ENCODE measurements at places on chromosomes 5 and 9.

DNA sequence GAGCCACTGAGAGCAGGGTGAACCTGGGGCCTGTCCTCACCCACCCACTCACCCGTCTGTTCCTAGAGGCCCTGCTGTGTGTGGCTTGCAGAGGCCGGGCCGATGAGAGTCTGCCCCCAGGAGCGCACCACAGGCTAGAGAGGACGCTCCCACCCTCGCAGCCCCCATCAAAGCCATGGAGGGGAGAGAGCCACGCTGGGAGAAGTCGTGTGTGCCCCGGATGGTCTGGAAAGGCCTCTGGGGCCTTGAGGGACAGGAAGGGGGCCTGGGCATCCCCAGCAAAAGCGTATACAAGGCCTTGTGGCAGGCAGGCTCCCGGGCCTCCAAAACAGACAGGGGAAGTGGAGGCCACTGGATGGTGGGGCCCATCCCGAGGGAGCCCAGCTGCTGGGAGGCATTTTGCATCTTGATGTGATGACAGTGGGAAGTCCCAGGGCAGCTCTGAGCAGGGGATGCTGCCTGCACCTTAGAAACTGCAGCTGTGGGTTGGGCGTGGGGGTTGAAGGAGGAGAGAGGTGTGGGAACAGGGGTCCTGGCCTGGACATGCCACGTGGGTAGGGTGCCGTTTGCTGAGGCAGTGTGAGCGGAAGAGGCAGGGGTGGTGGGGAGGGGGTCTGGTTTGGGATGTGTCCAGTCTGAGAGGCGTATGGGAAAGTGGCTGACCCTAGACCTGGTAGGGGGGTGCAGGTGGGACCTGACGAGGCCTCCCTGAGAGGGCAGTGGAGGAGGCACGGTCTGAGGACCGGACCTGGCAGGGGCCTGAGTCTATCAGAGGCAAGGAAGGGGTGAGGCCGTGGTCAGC is 43.0 kb upstream of the NOTCH1 start:
- no peak for DNase-seq

DNA sequence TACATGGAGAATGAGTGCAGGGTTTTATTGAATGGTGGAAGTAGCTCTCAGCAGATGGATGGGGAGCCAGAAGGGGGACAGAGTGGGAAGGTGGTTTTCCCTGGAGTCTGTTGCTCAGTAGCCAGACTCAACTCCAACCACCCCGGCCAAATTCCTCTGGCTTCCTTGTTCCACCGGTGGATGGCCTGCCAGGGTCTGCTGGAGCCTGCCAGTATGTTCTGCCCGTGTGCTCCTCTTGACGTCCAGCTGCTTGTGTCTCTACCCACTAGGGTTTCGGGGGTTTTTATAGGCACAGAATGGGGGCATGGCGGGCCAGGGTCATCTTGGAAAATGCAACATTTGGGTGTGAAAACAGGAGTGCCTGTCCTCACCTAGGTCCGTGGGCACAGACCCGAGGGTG is 51.4 kb upstream of the KLF9 start:
- DNase-seq = no peak

- DNase-seq = no peak
These were observed 41.8 kb downstream of the UGCG start for GRCh38 chr9:111938427-111938800.

DNA sequence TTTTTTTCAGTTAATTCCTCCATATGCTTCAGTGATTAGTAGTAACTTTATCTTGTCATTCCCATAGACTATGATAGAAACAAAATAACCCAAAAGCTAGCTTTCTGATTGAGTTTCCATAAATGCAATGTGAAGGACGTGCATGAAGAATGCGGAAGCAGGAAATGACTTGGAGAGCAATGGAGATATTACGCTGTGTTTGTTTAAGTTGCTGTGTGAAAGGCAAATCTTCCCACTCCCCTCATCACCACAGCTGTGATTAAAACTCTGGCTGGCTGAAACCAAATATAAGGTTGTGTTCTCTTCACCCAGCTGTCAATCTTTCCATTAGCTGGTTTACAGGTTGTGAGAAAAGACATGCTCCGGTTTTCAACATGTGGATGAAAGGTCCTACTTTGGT is 83.9 kb downstream of the NR2F1-AS1 start:
- no peak for DNase-seq

- no peak for DNase-seq
These were observed 6.0 kb upstream of the CCIN start for GRCh38 chr9:36163049-36163785.

DNA sequence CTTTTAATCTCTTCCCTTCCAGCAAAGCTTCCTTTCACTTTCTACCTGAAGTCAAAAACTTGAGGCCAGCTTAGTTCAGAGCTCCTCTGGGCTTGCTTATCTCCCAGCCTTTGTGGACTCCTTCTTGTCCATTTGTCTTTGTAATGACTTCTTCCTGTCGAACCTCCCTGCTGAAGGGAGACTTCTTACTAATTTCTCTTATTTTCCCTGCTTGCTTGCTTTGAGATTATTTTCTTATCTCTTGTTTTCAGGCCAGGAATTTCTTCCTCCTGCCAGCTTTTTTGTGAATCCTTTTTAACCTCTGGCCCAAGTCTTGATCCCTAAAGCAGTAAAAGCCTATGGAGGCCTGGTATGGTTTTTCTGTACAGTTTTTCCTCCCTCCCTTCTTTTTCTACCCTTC is 46.8 kb upstream of the DHFR start:
- DNase-seq = no peak

- no peak for DNase-seq
These were observed 69.0 kb upstream of the ZSWIM6 start for GRCh38 chr5:61263072-61263471.

- DNase-seq = no peak
These were observed 302.4 kb upstream of the TRPC7 start for GRCh38 chr5:136667789-136668188.

- no peak for DNase-seq
These were observed 509.7 kb downstream of the PSAT1 start for GRCh38 chr9:78806492-78807160.

DNA sequence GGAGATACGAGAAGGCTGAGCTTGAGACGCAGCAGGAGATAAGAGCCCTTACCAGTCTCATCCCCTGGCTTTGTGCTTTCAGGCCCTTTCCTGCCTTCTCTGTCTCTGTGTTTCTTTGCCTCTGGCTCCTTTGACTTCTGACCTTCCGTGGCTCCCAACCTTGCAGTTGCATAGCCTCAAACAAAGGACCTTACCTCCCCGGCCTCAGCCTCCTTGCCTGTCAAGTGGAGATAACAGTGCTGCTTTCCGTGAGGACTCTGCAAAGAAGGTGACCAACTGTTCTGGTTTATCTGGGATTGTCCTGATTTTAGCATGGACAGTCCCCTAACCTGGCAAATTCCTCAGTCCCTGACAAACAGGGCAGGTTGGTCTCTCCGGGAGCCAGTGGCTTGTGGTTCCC is 287.8 kb upstream of the MVB12B start:
- no peak for DNase-seq

DNA sequence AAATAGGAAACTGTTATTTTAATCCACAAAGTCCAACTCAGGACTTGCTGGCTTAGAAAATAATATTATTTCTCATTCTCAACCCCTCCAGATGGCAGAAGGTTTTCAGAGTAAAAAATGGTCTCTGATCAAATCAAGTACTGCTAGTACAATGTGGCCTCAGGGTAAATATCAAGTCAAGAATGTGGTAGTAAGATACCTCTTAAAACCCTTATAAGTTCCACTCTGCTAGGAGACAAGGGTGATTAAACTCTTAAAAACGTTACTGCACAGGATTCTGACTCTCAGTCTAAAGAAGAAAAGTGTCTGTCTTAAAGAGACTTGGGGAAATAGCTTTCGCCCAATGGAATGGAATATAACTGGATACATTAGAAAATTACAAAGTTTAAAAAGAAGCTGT is 120.8 kb upstream of the PDE4D start:
- DNase-seq = no peak

DNA sequence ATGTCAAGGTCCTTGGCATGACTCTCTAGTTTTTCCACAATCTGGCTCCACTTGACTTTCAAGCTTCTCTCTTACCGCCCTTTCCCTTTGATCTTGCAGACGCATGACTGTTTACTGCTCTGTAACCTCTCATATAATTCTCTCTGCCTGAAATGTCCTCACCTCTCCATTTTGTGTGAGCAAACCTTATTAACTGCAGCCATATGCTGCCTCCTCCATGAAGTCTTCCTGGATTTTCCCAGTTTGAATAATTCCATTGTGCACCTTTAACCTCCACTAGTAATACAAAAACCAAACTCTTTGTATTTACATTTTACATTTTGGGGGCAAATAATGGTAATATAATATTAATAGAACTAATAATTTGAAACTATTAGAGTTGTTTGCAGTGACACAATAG is 9.5 kb upstream of the C9orf72 start:
- no peak for DNase-seq

GRCh38 chr5:1824903-1825841 is 24.0 kb downstream of the NDUFS6 start:
- DNase-seq = no peak

DNA sequence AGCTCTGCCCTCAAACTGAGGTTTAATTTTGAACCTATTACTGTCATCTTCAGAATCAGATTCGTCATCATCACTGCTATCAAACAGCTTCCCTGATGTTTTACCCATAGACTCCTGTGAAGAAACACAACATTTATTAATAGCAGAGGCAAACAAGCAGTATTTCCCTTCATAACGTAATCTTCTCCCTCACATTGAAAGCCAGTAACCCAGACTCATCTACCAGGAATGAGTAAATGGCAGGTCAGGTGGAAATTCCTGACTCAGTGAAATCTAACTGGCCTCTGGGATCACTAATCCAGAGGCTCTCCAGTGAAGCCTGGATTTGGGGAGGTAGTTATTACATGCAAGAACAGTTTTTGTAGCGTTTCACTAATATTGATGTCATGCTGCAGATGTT is 14.6 kb downstream of the NOL8 start:
- DNase-seq = no peak

DNA sequence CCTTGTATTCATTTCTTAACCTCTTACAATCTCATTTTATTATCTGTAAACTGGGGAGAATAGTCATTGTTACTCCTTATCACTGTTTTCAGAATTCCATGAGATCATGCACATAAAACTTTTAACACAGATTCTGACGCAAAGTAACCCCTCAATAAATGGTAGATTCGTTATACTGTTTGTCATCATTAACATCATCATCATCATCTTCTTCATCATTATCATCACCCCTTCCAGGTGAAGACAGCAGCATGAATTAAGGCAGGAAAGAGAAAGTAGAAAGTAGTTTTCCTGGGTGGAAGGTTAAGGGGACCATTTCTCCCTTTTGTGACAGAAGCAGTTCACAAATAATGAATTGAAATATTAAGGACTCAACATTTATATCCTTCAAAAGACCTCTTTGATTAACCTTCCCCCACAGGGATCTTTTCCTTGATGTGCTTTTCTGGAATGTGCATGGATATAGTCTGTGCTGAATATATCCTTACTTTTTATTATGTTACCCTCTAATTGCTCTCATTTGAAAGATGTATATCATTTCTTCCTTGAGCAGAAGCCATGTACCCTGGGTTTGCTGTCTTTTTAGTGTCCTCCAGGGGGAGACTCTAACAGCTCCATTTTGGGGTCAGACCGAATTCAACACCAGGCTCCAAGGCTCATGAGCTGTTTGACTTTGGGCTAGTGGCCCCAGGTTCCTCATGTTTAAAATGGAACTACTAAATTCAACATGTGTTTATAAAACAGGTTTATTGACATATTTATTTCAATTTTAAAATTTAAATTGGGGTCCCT is 1029.9 kb upstream of the WWC1 start:
- DNase-seq = no peak

DNA sequence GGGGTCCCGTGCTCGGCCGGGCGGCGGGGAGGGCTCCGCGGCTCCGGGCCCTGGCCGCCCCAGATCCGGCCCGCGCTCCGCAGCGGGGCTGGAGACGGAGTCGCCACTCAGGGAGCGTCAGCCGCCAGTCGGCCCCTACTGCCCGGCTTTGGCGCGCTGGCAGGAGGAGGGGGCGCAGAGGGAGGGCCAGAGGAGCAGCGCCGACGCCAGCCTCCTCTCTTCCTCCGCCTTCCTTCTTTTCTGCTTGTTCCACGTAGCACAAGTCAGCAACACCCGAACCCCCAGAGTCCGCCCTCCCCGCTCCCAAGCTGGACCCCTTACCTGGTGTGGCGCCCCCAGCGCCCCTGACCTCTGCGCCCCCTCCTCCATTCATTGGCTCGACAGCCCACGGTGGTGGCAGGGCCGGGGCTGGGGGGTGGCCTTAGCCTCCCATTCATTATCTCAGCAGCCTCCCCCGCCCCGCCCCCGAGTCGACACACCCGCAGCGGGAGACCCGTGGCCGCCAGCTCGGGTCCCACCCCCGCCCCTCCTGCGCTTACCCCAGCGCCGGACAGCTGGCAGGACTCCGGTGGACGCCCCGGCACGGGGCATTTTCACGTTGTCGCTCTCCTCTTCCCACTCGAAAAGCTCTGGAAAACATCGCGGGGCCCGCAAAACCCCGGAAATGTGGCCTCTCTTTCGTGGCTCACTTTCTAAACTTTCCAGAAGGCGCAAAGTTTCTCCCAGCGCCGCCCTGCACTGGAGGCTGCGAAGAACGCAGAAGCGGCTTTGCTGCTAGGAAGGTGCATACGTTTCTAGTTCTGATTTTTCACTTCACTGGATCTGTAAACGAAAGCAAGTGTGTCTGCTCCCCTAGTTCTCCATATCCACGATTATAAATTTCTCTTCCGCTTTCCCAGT is at the start of gene LPAR1:
Gene LPAR1, minus strand, starts transcription at position 140 of the 900 bp plus-strand sequence. CDS start 66,353 bp downstream, outside the sequence.
- no peak for DNase-seq

DNA sequence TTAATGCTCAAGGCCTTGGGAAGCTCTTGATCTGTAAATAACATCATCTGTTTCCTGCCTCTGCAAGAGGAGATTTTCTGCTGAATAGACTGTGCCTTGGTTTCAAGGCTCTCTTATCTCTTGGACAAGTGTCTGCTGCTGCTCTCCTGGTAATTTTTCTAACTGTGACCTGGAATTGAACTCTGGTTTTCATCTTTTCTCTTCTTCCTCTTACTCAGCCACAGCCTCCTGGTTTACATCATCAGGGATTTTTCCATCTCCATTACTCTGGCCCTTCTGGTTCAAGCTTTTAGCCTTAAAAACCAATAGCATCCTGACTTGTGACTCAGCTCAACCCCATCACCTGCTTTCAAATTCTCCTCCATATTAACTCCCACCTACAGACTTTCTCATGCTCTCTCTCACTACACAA is 49.6 kb upstream of the ITGA1 start:
- DNase-seq = no peak

DNA sequence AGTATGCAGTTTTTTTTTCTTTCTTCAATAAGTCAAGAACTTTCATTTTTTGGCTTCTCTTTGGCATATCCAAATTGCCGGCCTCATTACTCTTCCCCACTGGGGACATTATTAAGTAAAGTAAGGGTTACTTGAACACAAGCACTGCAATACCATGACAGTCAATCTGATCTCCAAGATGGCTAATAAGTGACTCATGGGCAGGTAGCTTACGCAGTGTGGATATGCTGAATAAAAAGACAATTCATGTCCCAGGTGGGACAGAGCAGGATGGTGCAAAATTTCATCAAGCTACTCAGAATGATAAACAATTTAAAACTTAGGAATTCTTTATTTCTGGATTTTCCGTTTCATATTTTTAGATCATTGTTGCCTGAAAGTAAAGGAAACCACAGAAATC is 671.8 kb downstream of the ACTL7B start:
- DNase-seq = no peak

GRCh38 chr9:127526655-127527559 is 75.6 kb downstream of the LRSAM1 start:
- DNase-seq = no peak

- DNase-seq = no peak
These were observed 431.9 kb downstream of the ANXA1 start for GRCh38 chr9:73583576-73583975.

- no peak for DNase-seq
These were observed 293.0 kb downstream of the CDH12 start for GRCh38 chr5:22560147-22560546.

GRCh38 chr9:37390759-37391158 is 31.7 kb upstream of the GRHPR start:
- DNase-seq = no peak

All from NCI-H1436 treated with DMSO at 0.1 percent for 48 hours (cell line).